ENCODE measurements at places on chromosomes 11 and 22. TPM values are rescaled to one million over a fixed set of nuclear protein-coding genes. Genes with fewer than 3 reads are reported as not detected.
A peak's percentile ranks its signal among the peaks of the same experiment; 100 is the strongest.

HBG2 gene
- 2,646 TPM for total RNA-seq

DNA sequence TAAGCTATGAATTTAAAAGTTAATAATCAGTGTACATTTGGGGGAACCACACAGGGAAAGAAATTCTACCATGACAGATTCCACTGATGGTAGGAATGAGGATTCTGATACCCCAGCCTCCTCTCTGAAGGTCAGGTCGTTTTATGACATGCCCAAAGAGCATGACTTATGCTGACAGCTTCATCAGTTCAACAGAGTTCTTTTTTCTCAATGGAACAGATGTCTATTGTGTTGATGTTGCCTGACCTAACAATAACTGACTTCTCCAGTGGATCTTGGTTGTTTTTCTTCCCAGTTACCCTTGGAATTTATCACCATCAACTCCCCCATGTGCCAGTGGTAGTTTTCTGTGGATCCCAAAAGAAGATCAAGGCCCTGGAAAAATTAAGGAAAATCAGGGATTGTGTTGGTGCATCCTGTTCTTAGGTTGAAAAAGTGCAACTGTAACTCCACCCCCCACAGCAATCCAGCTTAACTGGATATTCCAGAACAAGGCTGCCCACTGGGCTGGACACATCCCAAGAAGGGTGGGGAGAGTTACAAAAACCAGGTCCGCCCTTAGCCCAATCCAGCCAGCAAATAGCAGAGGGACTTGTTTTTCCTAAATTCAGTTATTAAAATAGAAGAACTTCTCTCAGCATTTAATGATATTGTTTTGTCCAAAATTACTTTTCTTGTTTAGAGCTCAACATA, 31.5 kb upstream of the CAT start:
- DNase-seq = no peak

- DNase-seq = no peak
These were observed 147.9 kb upstream of the DDI1 start for GRCh38 chr11:103888541-103888951.

DNA sequence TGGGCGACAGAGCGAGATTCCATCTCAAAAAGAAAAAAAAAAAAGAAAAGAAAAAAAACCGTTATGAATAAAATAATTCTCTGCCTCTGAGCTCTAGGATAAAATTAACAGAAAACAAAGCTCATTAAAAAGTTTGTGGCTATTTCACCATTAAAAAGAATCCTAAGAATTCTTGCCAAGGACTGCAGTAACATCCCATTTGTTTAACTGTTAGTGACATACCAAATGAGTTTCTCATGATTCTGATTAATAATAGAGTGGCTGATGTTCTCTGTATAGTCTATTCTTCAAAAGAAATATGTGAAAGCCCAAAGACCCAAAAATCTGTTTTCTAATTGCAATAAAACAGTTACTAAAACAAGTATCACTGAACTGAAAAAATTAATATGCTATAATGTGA, 19.7 kb downstream of the CLNS1A start:
- no peak for DNase-seq

DNA sequence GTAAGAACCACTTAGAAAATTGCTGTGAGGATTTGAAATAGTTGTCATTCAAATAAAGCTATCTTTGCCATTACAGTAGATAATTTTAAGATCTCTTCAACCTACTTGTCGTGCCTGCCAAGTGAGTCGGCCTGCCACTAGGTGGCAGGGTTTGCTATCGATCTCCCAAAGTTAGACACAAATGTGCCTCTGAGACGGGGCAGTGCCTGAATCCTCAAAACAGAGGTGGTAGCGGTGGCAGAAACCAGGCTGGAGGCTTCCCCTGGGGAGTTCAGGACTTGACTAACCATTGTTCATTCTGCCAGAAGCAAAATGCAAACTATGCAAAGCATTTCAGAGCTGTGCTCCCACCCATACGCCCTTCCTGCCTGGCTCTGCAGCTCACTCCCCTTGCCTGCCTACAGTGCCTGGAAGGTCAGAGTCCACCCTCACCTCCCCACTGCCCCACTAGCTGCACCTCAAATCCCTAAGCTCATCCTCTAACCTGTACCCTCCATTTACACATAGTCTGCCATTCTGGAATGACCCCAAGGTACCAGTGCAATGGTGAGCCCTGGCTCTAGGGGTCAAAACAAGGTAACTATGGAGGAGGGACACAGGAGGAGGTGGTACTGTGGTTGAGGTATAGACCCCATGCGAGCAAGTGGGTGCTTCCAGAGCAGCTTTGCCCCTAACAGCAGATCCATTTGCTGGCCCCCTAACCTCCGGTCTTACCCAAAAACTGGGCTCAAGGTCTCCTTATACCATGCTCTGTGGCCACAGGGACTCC, 82.1 kb downstream of the C11orf58 start:
- peak; percentile 51 for DNase-seq

Data from frontal cortex (tissue), 4 donors.